ENCODE measurements at places on chromosomes 7 and 10.

DNA sequence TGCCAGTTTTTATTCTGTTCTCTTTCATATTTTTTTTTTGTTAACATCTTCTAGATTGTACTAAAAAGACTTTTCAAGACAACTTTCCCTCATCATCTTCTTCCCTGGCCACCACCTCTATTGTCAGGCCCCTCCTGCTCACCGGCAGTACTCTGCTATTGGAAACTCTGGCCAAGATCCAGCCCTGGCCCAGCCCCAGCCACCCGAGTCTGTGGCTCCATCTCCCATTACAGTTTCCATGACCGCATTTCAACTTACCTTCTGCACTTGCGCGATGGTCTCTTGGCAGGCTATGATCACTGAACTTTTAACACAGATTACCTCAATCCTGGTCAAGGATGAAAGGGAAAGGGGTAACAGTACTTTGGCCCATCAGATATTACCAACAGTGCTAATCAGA is 137.7 kb upstream of the POM121L12 start:
- DNase-seq: no peak

GRCh38 chr7:112784603-112785002 is 5.6 kb downstream of the TMEM168 start:
- no peak for DNase-seq

DNA sequence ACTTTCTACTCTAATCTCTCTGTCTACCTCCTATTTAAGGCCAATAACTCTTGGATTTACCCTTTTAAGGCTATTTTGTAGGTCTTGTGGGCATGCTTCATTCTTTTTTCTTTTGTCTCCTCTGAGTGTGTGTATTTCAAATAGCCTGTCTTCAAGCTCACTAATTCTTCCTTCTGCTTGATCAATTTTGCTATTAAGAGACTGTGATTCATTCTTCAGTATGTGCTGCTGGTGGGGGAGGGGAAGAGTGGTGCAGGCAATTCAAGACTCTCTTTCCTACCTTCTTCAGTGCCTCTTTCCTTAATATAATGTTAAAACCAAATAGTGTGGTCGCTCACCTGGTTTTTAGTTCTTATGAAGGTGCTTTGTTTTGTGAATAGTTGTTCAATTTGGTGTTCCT is 20.0 kb downstream of the ABCB1 start:
- DNase-seq: no peak

GRCh38 chr7:137453356-137453755 is 109.8 kb upstream of the PTN start:
- no peak for DNase-seq

DNA sequence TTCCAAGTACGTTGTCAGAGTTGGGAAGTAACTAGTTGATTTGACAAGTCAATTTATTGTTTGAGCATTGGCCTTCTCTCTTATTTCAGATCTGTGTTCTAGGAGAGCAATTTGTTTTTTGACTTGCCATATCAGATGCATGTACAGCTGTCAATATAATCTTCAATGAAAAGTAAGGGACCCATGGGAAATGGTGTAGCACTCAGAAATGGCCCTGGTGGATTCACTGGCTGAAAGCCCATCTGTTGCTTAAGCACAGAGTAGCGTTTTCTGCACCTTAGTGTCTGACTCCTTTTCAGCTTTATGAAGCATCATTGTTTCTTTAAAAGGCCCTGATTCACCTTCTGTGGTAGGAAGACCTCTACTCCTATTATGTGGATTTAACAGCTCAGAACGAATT is 10.2 kb downstream of the GARS1 start:
- no peak for DNase-seq

DNA sequence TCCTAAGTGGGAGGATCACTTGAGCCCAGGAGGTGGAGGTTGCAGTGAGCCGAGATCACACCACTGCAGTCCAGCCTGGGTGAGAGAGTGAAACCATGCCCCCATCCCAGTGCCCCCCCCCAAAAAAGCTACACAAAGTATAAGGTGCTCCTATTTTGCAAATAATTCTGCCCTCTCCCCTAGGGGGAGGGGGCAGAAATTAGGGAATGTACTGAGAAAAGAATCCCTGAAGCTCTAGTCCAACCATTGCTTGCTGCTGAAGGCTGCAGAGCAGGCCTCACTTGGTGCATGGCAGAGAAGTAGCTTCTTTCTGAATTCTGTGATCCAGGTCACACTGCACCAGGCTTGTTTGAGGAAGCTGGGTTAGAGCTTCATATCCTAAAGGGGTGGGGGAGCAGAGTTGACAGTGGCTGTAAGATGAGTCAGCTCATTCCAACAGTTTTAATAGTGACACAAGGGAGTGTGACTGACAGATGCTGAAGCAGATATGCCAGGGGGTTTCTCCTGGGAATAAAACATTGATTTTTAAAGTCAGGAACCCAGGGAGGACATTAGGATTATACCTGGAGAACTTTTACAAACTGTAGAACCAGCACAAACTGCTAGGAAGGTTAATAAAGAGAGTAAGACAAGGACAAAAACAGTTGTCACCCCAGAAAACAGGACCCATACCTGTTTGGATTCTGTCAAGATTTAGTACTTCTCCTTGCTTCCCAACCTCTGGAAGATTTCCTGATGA is 32.8 kb upstream of the STRIP2 start:
- DNase-seq: no peak

- no peak for DNase-seq
Observed at GRCh38 chr7:32385316-32385956, 104.7 kb downstream of the LSM5 start.

DNA sequence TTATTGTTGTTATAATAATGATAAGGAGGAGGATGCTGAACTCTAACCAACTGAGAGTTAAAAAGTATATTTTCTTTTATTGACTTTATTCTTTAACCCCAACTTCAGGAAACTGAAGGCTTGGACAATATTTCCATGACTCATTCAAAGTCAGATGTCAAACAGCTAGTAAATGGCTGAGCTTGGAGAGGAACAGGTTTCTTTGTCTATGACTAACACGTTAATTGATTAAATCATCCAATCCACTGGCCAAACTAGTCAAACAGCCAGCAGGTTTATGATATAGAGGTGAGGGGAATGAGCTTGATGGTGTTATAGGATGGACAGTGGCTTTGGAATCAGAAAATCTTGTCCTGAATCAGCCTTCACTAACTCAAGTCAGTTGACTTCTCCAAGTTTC is 119.1 kb upstream of the WDR11 start:
- no peak for DNase-seq

DNA sequence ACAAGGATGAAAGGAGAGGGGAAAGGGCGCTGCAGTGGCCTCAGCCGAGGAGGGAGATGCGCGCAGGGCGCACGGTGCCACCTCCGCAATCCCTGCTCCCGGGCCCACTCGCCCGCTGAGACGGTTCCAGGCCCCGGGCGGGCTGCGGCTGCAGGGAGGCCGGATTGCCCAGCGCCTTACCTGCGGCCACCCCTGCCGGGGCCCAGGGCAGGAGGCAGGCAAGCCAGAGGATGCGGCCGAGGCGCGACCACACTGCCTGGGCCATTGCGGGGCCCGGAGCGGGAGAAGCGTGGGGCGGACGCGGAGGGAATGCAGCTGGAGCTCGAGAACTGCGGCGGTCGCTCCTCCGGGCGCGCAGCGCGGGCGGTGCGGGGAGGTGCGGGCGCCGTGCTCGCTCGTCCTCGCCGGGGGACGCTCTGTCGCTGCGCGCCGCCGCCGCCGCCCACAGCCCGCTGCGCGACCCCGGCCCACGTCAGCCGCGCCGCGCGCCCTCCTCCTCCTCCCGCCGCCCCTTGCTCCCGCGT is at the start of gene TMEM130:
TSS of gene TMEM130 (minus strand) at position 418 of the 524 bp plus-strand sequence. CDS start at position 265, 153 bp downstream.
- no peak for DNase-seq

DNA sequence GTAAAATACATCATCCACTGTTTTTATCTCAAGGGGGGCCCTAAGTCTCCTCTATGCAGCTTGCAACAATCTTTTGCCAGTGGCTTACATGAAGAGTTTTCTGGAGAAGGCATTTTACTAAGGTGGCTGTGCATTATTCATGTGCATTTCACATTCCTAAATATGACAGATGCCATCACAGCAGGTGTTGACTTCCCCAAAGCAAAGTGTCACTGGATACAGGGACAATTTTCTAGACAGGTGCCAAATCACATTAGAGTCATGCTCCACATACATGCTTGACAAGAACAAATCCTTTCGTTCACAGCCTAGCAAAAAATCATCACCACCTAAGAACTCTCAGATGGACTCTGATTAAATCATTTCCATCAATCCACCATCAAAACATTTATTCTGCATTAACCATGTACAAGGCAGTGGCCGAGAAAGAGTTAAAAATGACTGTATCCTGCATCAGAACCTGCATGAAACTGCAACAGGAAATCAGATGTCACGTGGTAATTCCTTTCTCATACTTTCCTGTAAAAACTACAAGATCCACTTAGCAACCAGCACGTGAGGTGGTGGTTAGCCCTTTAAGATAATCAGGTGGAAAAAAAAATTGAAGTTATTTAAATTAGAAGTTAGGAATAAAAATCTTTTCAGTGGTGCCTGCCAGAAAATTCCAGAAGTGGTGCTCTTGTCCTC is 88.2 kb upstream of the AFAP1L2 start:
- DNase-seq: no peak

Measured in GM13977 (cell line).